Renal pelvis (tissue), 12 donors: ENCODE measurements at places on chromosomes 11 and 22. TPM values are rescaled to one million over a fixed set of nuclear protein-coding genes. Genes with fewer than 3 reads are reported as not detected.

- no peak for DNase-seq
Observed at GRCh38 chr11:20367313-20367948, 3.9 kb downstream of the HTATIP2 start.

DNA sequence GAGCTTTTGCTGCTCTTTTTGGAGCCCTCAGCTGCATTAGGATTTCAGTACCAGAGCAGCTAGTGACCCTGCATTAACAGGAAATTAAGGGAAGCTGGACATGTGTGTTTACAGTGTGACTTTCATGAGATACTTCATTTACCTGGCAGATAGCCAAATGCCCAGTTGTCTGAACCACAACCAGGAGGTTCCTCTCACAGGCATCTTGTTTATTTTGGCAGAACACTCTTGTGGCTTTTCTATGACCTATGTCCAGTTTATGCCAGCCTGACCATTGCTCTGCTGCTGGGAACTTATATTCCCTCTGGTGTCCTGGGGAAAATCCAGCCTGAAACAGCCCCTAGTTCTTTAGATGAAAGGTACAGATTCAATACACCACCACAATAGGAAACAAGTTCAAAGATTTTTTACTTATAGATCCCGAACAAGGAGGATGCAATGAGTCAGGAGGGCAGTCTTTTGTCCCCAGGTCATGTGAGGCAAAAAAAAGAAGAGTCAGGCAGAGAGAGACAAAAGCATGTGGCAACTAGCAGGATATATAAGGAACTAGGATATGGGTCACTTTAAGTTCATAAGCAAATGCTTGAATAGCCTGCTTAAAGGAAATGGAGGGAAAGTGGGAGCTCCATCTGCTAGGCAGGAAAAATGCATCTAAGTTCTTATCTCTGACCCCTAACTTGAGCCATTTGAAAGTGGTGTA is 379.3 kb downstream of the INSC start:
- DNase-seq: no peak

- no peak for DNase-seq
Observed at GRCh38 chr11:102317768-102318103, 452 bp downstream of the BIRC3 start.

Gene EIF3D
- 296 TPM for polyA plus RNA-seq

Gene SCT
- 2.3 TPM for polyA plus RNA-seq

Gene RGL4
- 2.5 TPM for polyA plus RNA-seq

- no peak for DNase-seq
Observed at GRCh38 chr11:62724171-62724570, 3.1 kb downstream of the HNRNPUL2 start.

DNA sequence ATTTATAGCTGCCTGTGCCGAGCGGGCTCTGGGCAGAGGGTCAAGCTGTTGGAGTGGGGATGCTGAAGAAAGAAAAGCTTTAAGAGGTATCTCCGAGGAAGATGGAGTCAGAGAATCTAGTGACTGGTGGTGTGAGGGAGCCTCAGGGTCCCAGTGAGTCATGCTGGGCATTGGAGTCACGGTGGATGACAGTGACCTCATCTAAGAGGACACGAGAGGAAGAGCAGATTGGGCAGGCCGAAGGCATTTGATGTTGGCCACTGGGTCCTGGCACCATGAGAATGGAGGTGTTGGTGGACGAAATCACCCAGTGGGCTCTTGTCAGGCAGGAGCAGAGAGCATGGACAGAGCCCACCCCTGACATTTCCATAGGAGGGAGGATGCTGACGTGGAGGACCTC is 68.4 kb downstream of the TBC1D22A start:
- no peak for DNase-seq
